Dermis blood vessel endothelial cell (primary cell): ENCODE measurements at places on chromosomes 5 and 9. TPM values are rescaled to one million over a fixed set of nuclear protein-coding genes. Genes with fewer than 3 reads are reported as not detected.

- DNase-seq, result peak; percentile 72
Measured at GRCh38 chr9:107727086-107727780, 237.7 kb upstream of the KLF4 start.

MZB1 gene
- total RNA-seq, result 0.14 TPM in 1 of 2 replicates, not detected in the other

LHX3 gene
- not detected in 2 replicates for total RNA-seq

DNA sequence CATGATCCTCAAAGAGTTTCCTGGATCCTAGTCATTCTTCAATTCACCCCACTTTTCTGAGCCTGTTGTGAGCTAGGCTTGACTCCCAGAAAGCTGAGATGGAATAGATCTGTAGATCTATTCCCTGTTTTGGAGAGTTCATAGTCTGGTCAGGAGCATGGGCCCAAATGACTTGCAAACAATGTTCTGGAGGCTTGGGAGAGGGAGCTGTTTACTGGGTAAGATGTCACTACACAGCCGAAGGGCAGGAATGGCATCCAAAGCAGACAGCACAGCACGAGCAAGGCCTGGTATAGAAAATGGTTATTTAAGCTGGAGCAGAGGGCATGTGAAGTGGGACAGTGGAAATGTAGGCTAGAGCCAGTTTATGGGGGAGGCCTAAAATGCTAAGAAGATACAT lies 152.5 kb upstream of the ALDH1B1 start:
- DNase-seq, result no peak

DNA sequence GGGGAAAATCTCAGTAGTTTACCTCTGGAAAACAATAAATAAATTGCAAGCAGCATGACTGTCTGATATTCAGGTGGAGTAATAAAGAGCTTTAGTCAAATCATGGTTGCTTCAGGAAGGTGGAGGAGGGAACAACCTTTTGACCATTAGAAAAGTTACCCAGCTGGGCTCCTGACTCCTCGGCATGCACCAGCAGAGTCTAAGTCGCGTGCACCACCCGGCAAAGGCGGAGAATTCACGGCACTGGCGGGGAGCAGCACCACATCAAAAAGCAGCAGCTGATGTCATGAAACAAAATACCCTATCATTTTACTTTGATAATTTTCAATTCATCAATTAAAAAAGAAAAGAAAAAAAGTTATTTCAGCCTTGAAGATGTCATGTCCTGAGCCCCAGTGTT lies 34.6 kb downstream of the EBF1 start:
- DNase-seq, result no peak

ZNF346 gene
- total RNA-seq, result 24.8 and 28.1 TPM in 2 replicates

DNA sequence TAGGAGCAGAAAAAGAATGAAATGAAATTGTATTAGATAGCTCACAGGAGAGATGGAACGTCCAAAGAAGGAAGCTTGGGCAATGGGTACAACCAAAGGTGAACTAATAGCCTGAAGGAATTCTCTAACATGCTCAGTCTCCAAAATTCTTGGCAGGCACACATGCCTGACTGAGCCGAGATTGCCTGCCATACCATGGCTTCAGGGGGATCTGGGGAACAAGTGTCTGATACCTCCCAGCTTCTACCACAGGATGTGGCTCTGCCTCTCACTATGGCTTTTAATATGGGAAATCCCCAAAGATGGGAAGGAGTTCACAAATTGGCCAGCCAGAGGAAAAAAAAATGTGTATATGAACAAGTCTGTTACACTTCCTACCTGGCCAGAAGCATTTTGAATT lies 3.6 kb upstream of the PALM2AKAP2 start:
- DNase-seq, result no peak

DNA sequence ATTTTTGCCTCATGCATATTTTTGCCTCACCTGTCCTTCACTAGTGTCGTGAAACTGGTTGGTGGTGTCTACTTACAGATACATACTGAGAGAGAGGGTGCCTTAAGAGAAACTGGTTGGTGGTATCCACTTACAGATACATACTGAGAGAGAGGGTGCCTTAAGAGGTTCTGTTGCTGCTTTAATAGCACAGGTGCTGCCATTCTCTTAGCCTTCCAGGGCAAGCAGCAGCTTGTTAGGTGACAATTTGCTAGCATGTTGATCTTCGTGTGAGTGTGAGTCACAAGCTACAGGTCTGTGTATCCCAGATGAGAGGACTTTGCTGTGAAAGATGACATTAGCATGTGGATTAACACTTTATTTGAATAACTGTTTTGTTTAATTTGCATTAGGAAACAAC lies 1.4 kb downstream of the PTTG1 start:
- no peak for DNase-seq

GRCh38 chr9:120886490-120886967 lies 9.5 kb upstream of the PHF19 start:
- no peak for DNase-seq

PCDHB16 gene
- 0.17 and 0.23 TPM in 2 replicates for total RNA-seq

DNA sequence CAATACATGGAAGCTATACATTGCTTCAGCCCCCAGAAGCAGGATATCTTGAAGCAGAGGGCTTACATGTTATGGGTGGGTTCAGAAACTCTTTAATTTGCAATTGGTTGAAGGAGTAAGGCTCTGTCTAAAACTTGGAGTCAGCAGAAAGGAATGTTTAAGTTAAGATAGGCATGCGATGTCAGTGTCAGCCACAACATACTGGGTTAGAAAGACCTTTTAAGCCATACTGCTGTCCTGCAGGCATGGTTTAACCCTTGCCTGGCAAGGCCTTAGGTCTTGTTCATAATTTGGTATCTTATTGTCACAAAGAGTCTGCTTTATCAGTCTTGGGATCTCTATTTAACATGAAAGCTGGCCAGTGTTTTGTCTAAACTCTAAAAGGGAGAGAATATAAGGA lies 1619.6 kb upstream of the WWC1 start:
- no peak for DNase-seq

GRCh38 chr9:16559418-16560188 lies 310.9 kb downstream of the BNC2 start:
- DNase-seq, result no peak
